EH (cell line): ENCODE measurements at places on chromosomes 11 and 22.
A peak's percentile ranks its signal among the peaks of the same experiment; 100 is the strongest.

- no peak for DNase-seq
Observed at GRCh38 chr11:47723041-47723440, 7.9 kb upstream of the AGBL2 start.

DNA sequence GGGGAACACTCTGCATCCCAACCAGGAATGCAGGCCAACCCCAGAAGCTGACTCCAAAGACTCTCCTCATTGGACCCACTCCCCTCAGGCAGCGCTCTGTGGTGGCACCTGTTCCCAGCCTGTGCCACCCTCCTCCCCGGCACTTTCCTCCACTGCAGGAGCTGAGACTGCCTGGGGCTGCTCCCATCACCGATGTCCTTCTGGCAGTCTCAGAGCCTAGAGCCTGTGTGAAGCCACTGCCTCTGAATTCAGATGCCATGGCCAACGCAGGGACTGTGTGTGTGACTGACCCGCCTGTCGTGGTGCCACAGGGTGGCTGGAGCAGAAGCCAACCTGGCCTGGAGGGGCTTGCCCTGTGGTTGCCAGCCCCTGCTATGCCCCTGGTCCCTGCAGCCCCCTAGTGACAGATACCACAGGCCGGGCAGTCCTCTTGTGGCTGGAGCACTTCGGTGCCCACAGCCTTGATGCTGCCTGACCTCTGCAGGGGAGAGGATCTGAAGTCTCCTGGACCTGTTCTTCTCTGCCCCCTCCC is 43.2 kb downstream of the TBX1 start:
- DNase-seq = no peak

DNA sequence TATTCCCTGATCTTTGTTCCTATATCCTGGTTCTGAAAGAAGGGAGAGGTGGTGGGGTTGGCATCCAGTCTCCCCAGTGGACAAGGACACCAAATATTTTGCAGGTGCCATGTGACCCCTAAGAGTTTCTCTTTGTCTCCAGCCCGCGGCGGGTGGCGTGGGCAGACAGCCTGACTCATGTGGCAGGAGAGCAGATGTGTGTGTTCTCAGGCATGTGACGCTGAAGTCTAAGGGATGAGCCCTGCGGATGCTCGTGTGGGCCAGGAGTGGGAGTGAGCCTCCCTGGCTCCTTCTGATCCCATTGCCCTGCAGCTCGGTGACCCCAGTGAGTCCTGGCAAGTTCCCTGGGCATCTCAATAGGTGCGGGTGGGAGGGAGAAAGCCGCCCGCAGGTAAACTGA is 94.8 kb upstream of the TBCEL start:
- peak; percentile 34 for DNase-seq

- peak; percentile 34 for DNase-seq
Observed at GRCh38 chr11:63639199-63639832, 25.1 kb upstream of the PLAAT3 start.

GRCh38 chr11:122692444-122692843 is 36.9 kb downstream of the UBASH3B start:
- peak; percentile 34 for DNase-seq

GRCh38 chr11:104098132-104098531 is 61.7 kb downstream of the DDI1 start:
- no peak for DNase-seq

- no peak for DNase-seq
Observed at GRCh38 chr11:66858939-66859685, 2.2 kb downstream of the LRFN4 start.

GRCh38 chr22:27404441-27404840 is 397.1 kb downstream of the MN1 start:
- no peak for DNase-seq

DNA sequence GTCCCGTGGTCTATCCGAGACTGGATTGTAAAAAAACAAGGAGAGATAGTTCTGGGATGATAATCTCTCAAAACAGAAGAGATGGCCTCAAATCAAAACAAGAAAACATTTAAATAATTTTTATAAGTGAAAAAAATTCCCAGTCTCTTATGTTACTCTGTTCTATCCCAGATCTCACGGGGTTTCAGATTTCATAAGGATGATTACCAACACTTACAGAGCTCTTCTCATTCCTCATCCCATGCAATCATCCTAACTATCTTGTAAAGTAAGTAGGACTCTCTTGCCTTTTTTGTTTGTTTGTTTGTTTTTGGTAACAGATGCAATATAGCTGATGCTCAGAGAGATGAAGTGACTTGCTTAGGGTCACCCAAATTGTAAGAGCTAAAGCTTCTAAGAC is 20.0 kb upstream of the ZBTB16 start:
- DNase-seq = no peak

DNA sequence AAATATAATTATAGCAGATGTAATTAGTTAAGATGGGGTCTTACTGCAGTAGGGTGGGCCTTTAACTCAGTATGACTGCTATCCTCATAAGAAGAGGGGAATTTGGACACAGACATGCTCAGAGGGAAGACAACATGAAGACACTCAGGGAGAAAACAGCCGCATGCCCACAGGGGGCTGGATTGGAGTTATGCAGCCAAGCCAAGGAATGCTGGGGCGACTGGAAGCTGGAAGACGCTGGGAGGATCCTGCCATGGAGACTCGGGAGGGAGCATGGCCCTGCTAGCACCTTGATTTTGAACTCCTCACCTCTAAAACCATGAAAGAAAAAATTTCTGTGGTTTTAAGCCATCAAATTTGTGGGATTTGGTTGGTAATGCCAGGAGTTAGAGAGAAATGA is 40.9 kb downstream of the PANX1 start:
- no peak for DNase-seq

DNA sequence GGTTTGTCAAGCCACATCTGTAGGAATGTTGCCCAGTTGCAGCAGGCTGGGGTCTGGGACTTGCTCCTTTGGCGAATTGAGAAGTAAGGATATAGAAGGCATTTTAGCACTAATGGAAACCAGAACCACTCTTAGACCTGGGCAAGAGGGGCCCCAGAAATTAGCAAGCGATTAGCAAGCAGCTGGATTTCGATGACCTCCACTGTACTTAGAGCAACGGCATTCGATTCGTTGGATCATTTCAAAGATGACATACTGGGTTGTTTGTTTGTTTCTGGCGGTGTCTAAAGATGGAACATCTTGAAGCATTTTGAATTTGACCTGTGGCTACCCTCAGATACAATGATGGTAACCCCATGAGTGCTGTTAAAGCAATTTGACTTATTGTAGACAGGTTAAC is 1.2 kb upstream of the CDPF1 start:
- DNase-seq = no peak

DNA sequence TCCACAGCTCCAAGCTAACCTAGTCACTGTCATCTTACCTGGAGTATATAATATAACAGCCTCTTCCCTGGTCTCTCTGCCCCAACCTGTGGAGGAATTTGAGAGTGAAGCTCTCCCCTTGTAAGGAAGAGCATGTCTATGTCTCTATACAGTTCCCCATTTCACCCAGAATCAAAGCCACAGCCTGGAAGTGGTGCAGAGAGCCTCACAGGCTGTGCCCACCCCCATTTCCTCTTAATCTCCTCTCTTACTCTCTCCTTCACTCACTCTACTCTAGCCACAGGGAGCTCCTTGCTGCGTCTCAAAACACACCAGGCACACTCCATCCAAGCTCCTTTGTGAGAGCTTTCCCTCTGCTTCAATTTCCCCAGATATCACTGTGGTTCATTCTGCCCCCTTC is 302.5 kb upstream of the ISX start:
- no peak for DNase-seq

DNA sequence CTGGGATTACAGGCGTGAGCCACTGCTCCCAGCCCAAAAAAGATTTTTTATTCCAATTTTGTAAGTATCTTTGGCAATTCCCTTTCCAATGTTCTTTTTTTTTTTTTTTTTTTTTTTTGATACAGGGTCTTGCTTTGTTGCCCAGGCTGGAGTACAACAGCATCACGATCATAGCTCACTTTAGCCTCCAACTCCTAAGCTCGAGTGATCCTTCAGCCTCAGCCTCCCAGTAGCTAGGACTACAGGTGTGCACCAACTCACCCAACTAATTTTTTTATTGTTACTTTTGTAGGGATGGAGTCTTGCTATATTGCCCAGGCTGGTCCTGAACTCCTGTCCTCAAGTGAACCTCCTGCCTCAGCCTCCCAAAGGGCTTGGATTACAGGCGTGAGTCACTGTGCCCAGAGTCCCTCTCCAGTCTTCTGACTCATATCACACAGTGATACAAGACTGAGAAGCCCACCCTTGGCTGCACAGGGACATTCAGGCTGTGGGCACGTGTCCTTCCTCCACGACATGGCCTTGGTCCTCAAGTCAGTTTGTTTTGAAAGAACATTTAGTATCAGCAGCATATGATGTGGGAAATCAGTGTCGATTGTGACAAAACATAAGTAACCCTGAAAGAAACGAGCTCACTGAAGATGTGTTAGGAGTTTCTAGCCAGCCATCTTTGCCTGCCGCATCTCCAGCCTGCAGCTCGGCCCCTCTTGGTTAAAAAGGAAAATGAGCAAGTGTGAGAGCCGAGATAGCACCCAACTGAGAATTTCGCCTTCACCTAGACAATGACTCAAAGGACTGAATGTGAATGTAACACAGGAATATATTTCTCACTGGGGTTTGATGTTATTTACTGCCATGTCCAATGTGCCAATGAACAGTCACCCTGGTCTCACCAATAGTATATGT is 175.5 kb downstream of the MN1 start:
- DNase-seq = peak; percentile 6
